Activated CD4-positive, alpha-beta T cell treated with anti-CD3 and anti-CD28 coated beads, Interleukin-2, Interleukin-4, amounts not matched to agents 100 ng/mL and 50 ng/mL, durations not matched to agents 16 hours and 8 hours (primary cell): ENCODE measurements at places on chromosomes 2 and 18.

DNA sequence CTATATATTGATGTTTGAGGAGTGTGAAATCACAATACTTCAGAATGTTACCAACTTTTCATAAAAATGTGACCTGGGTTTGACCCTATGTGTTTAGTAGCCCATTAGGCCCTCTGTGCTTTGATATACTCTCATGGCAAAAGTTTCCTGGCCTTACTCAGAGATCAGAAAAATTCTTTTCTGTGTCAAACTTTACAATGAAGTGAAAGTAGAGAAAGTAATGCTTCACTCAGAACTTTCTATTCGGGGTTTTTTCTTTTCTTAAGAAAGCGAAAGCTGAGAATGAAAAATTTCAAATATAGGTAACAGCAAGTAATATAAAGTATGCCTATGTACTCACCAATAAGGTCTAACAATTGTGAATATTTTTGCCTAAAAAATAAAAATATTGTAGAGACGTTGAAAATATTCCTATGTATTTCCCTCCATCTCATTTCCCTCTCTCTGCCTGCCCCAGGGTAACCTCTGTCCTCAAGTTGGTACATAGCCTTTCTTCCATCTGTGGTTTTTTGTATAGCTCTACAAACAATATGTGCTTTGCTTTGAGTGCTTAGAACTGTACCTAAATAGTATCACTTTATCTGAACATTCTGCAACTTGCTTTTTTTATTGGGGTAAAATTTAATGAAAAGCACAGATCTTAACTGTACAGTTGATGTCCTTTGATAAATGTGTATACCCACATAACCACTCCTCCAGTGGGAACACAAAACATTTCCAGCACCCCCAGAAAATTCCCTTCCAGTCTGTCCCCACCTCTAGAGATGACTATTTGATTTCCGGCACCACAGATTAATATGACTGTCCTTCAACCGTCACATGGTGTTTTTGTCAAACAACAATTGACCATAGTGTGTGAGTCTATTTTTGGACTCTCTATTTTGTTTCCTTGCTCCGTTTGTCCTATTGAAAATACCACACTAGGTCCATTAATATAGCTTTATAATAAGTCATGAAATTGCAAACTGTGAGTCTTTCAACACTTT is 10.3 kb upstream of the ACKR3 start:
- no peak for DNase-seq

DNA sequence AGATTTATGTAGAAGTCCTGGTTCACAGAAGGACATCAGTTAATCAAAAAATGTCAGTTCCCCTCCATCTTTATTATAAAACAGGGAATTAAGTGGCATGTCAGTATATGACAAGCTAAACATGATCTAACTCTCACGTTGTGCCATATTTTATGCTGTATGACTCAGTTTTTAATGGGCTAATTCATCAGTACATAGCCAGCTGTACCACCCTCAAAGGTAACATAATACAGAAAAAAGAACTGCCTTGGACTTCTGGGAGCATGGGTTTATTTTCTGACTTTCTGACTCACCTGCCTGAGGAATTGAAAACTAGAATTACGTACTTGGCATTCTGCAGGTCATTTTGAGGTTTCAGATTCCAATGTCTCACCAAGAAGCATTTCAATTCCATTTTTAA is 135.7 kb downstream of the CMPK2 start:
- no peak for DNase-seq

GRCh38 chr18:10041180-10041579 is 127.4 kb downstream of the VAPA start:
- no peak for DNase-seq

GRCh38 chr2:216932113-216932862 is 72.4 kb upstream of the TNP1 start:
- DNase-seq = no peak

DNA sequence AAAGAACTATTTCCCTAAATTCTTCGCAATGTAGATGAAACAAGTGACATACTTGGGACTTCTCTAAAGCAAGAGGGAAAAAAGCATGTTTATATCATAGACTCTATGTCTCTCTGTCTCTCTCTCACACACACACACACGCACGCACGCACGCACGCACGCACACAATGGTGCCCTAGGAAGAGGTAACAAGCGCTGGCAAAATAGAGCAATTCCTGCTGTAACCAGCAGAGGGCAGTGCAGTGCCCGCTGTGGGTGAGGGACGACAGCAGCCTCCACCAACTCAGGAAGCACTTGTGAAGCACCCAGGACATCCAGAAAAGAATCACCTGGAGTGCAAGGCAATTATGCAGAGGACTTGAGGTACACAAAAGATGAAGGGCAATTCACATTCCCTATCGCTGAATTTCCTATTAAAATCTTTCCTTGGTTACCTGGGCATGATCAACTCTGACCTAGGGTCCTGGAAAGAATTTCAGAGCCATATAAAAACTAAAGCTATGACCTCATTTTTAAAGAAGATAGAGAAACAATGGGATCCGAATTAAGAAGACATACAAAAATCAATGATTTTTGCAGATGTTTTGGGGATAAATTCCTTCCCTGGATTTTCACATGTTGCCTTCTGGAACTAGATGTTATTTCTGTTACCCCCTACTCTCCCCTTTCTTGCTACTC is 166.4 kb downstream of the PDE11A start:
- peak; percentile 78 for DNase-seq

- DNase-seq = no peak
Observed at GRCh38 chr2:42799881-42800280, 7.5 kb upstream of the HAAO start.

- DNase-seq = no peak
Observed at GRCh38 chr2:241701149-241701398, 765 bp upstream of the ING5 start.

- DNase-seq = no peak
Observed at GRCh38 chr2:229732897-229733296, 18.5 kb upstream of the DNER start.

DNA sequence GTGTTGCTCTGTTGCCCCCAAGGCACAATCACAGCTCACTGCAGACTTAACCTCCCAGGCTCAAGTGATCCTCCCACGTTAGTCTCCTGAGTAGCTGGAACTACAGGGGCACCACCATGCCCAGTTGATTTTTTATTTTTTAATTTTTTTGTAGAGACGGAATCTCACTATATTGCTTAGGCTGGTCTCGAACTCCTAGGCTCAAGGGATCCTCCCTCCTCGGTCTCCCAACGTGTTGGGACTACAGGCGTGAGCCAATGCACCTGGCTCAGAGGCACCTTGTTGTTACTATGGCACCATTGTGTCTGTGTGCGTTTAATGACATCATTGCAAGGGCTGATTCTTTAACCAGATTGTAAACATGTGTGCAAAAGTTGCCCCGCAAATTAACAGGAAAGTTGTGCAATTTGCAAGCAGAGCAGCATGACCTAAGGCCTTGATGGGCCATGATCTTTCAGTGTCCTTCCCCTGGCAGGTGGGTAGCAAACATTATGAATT is 22.6 kb downstream of the TCF23 start:
- no peak for DNase-seq
